Left ventricle myocardium inferior (tissue), 1 donor: ENCODE measurements at places on chromosomes 6 and 20. TPM values are rescaled to one million over a fixed set of nuclear protein-coding genes. Genes with fewer than 3 reads are reported as not detected.

The MYB gene
- 0.08 TPM for total RNA-seq

The SCUBE3 gene
- total RNA-seq, result 8.8 TPM

The C20orf141 gene
- not detected for total RNA-seq

The FOXQ1 gene
- not detected for total RNA-seq

The MATN4 gene
- not detected for total RNA-seq

The RAMACL gene
- total RNA-seq, result 0.77 TPM

The RAB44 gene
- total RNA-seq, result 0.05 TPM

The PBOV1 gene
- total RNA-seq, result not detected

The NKX2-4 gene
- not detected for total RNA-seq

The RNF182 gene
- not detected for total RNA-seq

The CTSA gene
- 116 TPM for total RNA-seq

The APMAP gene
- total RNA-seq, result 23.8 TPM

The OOEP gene
- not detected for total RNA-seq

The CST3 gene
- total RNA-seq, result 576 TPM

The MDN1 gene
- 22.9 TPM for total RNA-seq

The SCRT2 gene
- total RNA-seq, result not detected

The EDN3 gene
- not detected for total RNA-seq

The SOBP gene
- total RNA-seq, result 22.9 TPM

The IL17A gene
- total RNA-seq, result not detected

The TRIM31 gene
- not detected for total RNA-seq

The LIN28B gene
- not detected for total RNA-seq

The SYNDIG1 gene
- 21.4 TPM for total RNA-seq

The CST2 gene
- total RNA-seq, result not detected

The NRSN1 gene
- not detected for total RNA-seq

The TREM2 gene
- 0.66 TPM for total RNA-seq

The C6orf141 gene
- total RNA-seq, result 0.41 TPM

The TFEB gene
- total RNA-seq, result 39.9 TPM

The GCNT2 gene
- 49.0 TPM for total RNA-seq

The KIF6 gene
- total RNA-seq, result 0.69 TPM

The ADTRP gene
- 0.33 TPM for total RNA-seq

The ORC3 gene
- 20.5 TPM for total RNA-seq
